ENCODE measurements at places on chromosomes 3 and 15.

- no peak for DNase-seq
These were observed 63.7 kb downstream of the SLC12A8 start for GRCh38 chr3:125148836-125149235.

- no peak for DNase-seq
These were observed 56.5 kb downstream of the CHCHD6 start for GRCh38 chr3:126760541-126760940.

- no peak for DNase-seq
These were observed 660 bp downstream of the CCK start for GRCh38 chr3:42265059-42265991.

DNA sequence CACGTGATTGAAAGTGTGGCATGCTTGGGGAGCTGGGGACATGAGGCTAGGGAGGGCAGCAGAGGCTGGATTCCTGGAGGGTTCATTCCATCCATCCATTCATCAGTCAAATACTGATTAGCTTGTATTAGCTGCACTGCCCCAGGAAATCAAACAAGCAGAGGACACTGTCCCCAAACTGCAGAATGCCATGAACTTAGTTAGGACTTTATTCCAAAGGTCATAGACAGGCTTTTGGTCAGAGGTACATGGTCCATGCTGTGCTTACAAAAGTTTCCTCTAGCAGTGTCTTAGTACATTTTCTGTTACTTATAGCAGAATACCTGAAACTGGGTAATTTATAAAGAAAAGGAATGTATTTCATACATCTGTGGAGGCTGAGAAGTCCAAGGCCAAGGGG, 47.7 kb downstream of the LMCD1 start:
- no peak for DNase-seq

- no peak for DNase-seq
These were observed 29.8 kb downstream of the NFKBIZ start for GRCh38 chr3:101879102-101879501.
